ENCODE measurements at places on chromosomes 2 and 18.

- no peak for DNase-seq
These were observed 79.2 kb downstream of the KLHL29 start for GRCh38 chr2:23464156-23464555.

- DNase-seq = no peak
These were observed 25.5 kb upstream of the TUBB6 start for GRCh38 chr18:12282442-12283039.

DNA sequence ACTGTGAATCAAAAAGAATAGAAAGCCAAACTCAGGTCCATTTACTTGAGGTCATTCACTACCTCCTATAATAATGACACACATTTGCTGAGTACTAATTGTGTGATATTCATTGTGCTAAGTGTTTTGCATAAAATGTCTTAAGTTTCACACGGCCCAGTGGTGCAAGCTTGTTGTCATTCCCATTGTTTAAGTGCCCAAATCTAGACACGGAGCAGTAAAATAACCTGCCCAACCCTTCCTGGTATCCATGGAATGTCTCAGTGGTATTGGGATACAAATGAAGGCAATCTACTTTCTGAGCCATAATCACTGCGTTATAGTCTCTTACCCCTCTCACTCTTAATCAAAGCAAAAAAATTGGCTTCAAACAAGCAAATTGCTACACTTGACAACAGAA, 233.3 kb downstream of the NCKAP5 start:
- DNase-seq = no peak

- no peak for DNase-seq
These were observed 139.8 kb upstream of the TANK start for GRCh38 chr2:161020437-161020836.

- no peak for DNase-seq
These were observed 30.1 kb upstream of the BCL11A start for GRCh38 chr2:60583604-60584003.

GRCh38 chr2:47437287-47437686, 34.3 kb downstream of the MSH2 start:
- no peak for DNase-seq

GRCh38 chr2:113219525-113219888, 45.7 kb downstream of the PSD4 start:
- DNase-seq = no peak

DNA sequence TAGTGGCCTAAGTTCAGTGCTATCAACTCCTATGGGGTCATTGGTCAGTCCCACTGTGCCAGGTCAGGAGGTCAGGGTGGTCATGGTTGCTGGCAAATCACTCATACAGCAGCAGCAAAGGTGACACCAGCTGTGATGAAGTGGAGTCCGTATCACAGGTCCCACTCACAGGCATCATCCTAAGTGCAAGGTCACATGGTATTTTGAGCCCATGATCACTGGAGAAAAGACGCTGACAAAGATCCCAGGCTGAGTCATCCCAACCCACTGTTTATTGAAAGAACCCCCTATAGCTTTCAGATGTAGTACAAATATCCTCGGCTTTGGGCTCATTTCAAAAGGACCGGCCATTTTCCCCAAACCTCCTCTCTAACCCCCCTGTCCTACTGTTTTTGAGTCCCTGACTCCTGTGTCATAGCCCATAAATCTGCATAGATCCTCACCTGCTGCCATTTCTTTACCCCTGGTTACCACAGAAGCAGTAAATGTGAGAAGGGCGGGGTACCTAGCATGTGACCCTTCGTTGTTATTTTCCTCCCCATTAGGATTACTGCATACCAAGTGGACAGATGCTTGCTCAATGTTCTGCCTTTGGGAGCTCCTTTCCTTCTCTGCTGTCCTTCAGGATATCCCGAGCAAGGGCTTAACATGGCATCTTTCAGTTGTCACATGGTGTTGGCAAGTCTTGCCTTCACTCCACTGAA, 107.7 kb downstream of the COL6A3 start:
- DNase-seq = no peak

DNA sequence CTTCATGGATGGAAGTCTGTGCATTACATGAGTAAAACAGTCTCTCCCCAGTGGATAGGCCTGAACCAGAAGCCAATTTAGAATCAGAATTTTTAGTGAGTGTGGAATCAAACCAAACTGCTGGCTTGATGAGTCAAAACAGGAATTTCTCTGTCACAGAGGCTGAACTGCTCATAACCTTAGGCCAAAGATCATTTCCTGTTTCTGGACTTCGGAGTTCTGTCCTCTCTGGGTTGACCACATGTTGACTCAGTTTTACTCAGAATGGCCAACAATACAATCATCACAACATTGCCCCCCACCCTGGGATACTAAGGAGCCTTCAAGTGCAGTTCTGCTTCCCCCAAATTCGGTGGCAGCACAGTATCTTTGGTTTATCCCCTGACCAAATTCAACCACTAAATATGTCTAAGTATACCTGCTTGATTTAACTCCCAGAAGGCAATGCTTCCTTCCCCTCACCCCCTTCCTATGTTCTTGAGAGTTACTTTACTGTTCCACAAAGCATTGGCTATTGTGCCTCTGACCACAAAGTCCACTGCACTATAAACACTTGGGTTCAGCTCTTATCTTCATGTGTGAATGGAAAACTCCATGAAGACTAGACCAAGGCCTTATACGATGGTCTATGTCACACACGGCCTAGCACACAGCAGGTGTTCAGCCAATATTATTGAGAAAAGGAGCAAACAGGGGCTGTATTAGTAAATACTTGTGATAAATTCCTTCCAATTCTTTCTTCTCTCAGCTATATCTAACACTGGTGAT, 67.8 kb downstream of the NXPH2 start:
- DNase-seq = no peak

DNA sequence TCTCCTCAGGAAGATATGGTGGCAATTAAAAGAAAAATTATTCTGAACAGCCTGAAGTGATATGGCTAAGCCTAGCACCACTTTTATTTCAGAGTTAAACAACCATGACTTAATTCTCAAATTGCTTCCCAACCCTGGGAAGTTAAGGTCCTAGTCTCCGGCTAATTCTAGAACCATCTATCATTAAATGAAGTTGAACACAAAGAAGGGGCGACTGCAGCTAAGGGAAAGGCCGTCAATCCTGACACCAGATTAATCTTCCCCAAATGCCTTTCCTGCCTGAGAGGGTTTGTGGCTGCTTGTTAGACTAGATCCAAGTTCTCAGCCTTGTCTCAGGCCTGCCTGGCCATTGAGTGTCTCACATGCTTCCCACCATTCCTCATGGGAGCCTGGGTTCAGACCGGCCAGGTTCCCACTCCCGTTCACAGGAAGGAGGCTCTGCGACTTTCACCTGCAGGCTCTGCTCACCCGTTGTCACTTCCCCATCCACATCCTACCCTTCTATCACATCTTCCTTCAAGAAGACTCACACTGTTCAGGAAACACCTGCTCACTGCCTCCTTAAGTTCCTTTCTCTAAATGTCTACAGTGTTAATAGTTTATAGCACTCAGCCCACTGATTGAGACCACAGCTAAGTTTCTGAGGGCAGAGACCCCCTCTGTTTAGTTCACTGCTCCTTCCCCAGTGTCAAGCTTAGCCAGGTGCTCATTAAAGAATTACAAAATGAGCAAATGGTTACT, 282.9 kb upstream of the REV1 start:
- no peak for DNase-seq

GRCh38 chr2:222296911-222297599, 1.7 kb downstream of the PAX3 start:
- no peak for DNase-seq

GRCh38 chr2:239532859-239533258, 132.0 kb upstream of the HDAC4 start:
- no peak for DNase-seq

DNA sequence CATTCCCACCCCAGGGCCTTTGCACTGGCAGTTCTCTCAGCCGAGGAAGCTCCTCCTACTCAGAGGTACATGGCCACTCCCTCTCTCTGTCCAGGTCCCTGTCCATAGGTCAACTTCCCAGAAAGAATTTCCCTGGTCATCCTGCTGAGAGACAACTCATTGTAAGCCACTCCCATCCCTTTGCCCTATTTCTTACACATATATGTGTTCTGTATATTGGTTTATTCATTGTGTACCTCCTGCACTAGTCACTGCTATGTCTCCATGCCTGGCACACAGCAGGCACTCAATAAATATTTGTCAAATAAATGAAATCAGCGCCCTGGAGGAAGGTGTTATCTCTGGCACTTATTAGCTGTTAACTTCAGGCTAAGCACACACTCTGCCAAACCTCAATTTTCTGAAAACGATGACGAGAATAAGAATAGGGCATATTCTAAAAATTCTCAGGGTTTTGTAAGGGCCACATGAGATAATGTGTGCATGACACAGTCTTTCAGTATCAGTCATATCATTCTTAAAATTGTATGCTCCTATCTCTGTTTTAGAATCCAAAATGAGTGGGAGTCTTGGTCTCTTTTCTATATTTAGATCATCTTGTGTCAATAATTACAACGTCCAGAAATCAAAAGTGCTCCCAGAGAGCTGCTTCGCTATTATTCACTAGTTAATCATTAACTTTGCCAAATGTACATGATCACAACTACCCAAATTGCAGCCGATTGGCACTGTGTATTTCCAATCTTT, 198.0 kb downstream of the ALK start:
- DNase-seq = no peak

DNA sequence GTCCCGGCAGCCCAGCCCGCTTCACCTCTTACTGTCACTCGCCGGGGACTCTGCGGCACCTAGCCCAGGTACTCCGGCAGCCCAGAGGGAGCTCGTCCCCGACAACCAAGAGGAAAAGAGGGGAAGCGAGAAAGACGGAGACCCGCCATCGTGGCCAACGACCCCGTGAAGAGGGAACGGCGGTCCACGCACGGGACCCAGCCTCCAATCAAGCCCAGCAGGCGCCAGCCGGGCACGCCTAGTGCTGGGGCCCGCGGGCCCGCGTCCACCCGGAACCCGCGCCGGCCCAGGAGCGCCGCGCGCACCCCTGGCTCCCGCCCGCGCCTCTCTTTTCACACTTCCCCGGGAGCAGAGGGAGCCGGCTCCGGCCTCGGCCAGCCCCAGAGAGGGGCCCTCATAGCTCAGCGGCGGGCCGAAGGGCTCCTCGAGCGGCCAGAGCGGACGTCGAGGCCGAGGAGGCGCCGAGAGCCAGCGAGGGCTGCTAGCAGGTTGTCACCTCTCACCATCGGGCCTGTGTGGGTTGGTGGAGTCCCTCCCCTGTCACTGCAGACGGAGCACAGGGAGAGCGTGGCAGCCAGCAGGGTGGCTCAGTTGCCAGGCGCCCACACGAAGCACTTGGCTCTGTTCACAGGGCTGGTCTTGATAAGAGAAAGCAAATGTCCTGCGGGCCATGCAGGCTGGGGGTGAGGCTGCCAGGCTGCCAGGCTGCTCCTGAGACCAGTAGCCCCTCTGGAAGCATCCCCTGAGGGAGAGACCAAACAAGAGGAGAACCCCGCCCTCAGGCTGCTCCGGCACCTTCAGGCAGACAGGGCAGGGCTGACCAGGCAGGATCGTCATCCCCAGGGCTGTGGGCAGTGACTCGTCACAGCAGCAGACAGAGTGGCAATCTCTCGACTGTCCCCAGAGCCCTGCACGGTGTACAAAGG, 36.9 kb upstream of the KLF11 start:
- DNase-seq = no peak

DNA sequence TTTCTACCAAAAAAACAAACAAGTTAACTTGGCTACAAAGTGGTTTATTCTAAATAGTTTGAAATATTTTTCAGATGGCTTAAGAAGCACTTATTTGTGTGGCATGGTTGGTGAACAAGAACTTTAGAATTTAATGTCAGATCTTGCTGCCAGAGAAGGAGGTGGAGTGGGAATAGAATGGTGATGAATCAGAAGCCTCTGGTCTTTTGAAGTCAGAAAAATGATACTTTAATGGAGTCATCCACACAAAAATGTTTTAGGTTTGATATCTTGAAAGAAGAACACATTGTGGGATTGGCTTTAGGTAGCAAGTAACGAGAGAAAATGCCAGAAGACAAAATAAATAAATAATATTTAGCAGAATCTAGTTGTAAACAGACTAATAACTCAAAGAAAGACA, 243.1 kb upstream of the FANCL start:
- no peak for DNase-seq

DNA sequence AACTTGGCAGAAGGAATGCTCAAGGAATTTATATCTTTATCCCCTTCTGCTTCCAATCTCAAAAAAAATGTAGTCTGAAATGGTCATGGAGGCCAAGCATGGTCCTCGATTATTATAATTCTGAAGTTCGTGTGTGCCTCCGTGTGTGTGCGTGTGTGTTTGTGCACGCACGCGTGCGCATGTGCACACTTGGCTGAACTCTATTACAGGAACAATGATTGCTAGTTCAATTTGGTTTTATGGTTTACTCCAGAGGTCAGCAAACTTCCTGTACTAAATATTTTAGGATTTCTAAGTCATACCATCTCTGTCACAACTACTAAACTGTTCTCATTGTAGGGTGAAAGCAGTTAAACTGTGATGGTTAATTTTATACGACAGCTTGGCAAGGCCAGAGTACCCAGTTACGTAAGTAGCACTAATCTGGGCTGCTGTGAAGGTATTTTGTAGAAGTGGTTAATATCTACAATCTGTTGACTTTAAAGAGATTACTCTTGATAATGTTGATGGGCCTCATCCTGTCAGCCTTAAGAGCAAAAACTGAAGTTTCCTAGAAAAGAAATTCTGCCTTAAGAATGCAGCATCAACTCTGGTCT, 5.8 kb upstream of the MARCHF7 start:
- no peak for DNase-seq

DNA sequence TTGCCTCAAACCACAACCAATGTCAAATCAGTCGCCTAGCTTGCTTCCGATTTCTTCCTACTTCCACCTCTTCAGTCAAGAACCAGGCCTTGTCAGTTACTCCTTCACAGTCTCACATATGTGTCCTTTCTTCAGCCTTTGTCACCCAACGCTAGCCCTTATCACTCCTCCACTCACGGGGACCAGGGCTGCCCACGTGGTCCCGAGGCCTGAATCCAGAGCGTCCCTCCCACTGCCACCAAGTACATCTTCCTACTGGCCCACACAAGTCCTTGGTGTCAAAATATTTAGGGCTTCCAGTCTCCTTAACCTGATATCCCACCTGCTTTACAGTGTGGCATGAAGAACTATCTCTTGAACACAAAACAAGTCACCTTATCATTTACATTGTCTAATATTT, 119.1 kb upstream of the SPRED2 start:
- no peak for DNase-seq

GRCh38 chr2:114203679-114204078, 238.8 kb upstream of the DPP10 start:
- DNase-seq = no peak

- no peak for DNase-seq
These were observed 21.1 kb downstream of the RHOB start for GRCh38 chr2:20467789-20468548.

GRCh38 chr2:195534971-195535370, 122.1 kb upstream of the SLC39A10 start:
- DNase-seq = no peak

GRCh38 chr2:128536925-128537620, 218.4 kb upstream of the HS6ST1 start:
- DNase-seq = no peak

GRCh38 chr2:68762100-68762499, 27.5 kb downstream of the ARHGAP25 start:
- no peak for DNase-seq

GRCh38 chr2:111701266-111701665, 182.7 kb downstream of the ANAPC1 start:
- no peak for DNase-seq

All from activated CD4-positive, alpha-beta T cell treated with anti-CD3 and anti-CD28 coated beads, Interleukin-2, amount 50 U/mL, for 48 hours (primary cell).